NCI-H510A (cell line): ENCODE measurements at places on chromosomes 11 and 22.

DNA sequence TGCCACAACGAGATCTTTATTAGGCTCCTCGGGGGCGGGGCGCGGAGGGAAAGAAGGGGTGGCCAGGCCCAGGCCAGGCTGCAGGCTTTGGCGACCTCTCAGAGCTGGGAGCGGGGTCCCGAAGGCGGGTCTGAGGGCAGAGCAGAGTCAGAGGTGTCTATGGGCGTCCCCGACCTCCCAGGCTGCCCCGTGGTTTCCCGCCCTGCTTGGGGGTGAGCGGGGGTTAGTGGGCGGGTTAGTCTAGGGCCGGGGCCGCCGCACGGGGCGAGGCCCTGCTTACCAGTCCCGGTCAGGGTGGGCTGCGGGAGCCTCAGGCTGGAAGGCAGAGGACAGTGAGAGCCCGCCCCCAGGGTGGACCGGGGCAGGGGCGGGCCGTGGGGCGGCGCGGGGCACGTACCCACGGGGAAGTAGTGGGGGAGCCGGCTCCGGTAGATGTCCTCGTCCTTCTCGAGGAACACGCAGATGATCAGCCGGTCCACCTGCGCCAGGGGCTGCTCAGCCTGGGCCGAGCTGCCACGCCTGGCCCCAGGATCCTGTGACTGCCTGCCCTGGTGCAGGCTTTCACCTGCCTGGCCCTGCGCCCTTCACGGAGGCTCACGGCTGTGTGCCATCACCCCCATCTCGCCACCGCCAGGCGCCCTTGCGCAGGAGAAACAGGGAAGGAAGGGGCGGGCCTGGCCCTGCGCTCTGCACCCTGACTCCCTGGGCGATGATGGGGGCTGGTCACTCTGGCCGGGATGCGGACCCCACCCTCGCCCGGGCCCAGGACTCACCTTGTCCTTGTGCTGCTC is 12.5 kb downstream of the OTUB1 start:
- DNase-seq, result no peak

DNA sequence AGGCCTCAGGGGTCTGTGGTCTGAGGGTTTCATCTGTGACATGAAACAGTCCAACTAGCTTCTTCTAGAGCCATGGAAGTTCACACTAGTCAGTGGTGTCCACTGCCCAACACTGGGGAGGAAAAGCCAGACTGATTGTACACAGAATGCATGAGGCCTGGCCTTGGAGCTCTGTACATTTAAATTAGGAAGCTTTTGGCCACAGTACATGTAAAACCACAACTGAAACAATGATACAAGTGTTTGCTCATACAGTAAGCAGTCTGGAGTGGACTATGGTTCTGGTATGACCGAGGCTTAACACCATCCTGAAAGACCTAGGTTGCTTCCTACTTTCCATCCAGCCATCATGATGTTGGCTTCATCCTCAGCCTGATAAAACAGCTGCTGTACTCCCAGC is 73.8 kb upstream of the SESN3 start:
- DNase-seq, result no peak

DNA sequence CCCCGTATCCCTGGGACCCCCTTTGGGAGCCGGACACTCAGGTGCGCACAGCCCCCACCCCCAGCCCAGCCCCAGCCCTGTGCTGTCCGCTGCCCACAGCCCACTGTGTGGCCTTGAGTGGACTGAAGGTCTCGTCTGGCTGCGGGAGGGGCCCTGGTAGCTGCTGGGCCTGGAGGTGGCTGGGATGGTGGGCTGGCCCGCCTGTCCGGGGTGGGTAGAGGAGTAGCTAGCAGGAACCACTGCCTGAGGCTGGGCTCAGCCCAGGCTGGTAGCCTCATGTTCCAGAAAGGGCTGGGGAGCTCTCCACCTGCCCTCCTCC is 4.6 kb upstream of the MUC6 start:
- no peak for DNase-seq

GRCh38 chr11:133778161-133778560 is 67.2 kb downstream of the SPATA19 start:
- DNase-seq, result no peak

GRCh38 chr11:101456812-101457211 is 127.0 kb downstream of the TRPC6 start:
- DNase-seq, result no peak

DNA sequence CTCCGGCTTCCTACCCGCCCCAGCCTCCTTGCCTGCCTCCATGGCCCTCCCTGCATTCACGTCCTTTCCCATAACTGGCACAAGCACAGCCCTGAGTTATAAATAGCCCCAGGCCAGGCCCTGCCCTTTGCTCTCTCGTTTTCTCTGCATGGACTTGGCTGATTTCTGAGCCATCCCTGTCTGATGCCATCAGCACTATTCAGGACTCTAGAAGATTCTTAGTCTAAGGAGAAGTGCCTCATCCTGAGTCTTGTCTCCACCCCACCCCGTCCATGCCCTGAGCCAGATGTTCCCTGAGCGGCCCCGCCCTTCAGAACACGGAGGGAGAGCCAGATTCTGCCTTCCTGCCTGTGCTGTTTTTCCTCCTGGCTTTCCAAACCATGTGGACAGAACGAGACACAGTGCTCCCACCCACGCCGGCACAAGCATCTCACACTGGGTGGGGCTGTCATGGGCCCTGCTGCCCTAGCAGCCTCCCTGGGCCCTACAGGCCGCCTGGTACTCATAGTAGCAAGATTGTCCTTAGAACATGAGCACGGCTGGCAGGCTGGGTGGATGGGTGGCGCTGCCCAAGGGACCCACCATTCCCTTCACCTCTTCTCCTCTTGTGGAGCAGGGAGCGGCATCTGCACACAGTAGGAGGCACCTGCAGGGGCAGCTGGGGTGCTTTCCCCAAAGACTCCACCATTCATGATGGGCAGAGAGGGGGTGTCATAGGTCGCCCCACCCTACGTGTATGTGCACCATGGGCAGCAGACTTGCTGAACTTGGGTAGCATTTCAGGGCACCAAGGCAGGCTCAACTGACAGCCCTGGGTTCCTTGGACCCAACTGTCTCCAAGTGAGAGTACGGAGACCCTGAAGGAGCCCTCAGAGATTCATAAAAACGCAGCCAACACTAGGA is 76.9 kb downstream of the BCR start:
- DNase-seq, result no peak

DNA sequence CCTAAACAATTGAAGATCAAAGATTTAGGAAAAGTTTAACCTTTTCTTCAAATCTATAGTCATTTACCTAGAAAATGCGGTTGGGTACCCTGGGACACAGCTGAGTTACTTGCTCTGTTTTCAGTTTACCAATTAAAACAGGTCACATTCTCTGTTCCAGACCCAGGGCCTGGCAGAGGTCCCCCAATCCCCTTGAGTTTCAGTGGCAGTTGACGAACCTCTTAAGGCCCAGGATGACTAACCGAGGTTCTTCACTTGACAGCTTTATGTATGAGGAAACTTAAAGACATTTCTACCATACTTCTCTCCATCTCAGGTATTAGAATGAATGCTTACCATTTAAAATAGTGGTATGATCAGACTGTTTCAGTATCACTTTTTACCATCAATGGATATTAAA is 16.3 kb downstream of the LDHAL6A start:
- no peak for DNase-seq

DNA sequence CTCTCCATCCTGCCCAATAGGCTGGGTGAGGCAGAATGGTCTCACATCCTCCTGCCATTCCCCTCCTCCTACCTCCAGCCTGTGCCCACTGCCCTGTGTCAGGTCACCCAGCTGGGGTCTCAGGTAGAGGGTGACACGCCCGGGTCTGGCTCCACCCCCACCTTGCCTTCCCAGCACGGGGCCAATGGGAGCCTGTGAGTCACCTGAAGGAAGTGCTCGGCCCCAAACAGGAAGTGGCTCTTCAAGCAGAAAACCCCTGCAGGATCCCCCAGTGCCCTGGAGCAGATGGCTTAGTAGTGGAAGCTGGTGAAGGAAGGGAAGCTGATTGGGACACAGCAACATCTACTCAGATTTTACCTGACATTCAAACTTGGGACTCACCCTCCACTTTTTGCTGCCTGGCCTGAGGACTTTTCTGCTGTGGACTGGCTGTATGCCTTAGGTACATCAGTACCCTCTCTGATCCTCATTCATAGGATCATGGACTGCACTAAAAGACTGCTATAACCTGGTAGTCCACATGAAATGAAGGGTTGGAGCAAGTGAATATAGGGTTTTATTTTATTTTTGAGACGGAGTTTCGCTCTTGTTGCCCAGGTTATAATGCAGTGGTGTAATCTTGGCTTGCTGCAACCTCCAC is 33.4 kb downstream of the GDPD5 start:
- peak; percentile 29 for DNase-seq

- no peak for DNase-seq
Observed at GRCh38 chr11:60069450-60069849, 13.0 kb downstream of the MS4A3 start.

GRCh38 chr22:20137671-20138416 is 6.2 kb downstream of the ZDHHC8 start:
- no peak for DNase-seq

- no peak for DNase-seq
Observed at GRCh38 chr11:32418836-32419235, 16.5 kb downstream of the WT1 start.

GRCh38 chr11:119964136-119965025 is 173.5 kb downstream of the TRIM29 start:
- DNase-seq, result no peak

GRCh38 chr11:9731256-9731655 is 67.4 kb downstream of the SWAP70 start:
- DNase-seq, result no peak

- DNase-seq, result no peak
Observed at GRCh38 chr11:68325907-68326220, 13.5 kb downstream of the LRP5 start.
